ENCODE measurements at places on chromosomes 6 and 20.

DNA sequence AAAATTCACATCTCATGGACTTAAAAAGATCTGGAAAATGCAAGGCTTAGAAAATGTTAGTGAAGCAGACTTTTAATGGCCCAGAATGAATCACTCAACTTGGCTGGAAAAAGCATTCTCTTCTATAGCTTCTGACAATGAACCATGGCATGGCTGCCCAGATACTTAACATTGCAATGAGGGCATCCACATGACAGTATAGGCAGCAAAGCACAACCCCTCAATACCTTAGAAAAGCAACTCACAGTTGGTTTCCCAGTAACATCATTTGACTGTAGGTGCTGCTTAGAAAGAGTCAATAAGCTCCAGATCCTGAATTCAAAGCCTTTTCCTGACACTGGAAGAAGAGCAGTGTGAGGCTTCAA, 155.8 kb downstream of the EYA4 start:
- DNase-seq, result no peak

- no peak for DNase-seq
Observed at GRCh38 chr6:101266063-101266462, 127.4 kb upstream of the GRIK2 start.

DNA sequence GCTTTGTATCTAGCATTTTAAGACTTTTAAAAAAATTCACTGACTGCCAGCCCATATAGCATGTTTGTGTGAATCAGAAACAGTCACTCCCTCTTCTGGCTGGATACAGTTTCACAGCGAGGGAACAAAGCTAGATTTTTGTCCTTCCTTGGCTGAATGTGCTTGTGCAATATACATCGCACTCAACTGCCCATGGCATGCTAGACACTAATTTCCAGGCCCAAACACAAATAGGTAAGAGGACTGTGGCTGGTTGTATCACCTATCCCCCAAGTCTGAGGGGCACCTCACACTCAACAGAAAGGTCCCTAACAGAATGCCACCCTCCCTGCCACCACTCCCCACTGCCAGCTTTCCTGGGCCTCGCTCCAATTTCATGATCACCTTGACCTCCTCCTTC, 16.2 kb upstream of the BLCAP start:
- DNase-seq, result no peak

- DNase-seq, result no peak
Observed at GRCh38 chr6:14288910-14289309, 171.3 kb downstream of the CD83 start.

DNA sequence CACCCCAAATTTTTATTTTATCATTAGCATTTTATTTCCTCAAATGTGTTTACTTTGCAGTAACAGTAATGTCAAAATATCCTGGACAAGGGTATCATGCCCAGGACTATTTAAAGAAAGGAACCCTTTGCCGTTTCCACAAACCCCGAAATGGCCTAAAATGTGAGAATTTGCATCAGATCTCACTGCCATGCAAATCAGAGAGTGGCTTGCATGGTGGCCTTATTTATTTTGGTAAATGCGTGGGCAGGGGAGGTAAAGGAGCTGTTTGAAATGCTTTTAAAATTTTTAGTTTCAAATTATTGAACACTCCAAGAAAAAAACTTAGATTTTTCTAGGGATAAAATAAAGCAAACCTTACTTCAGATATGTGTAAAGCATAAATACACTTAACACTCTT, 43.8 kb downstream of the ADAT2 start:
- DNase-seq, result no peak

DNA sequence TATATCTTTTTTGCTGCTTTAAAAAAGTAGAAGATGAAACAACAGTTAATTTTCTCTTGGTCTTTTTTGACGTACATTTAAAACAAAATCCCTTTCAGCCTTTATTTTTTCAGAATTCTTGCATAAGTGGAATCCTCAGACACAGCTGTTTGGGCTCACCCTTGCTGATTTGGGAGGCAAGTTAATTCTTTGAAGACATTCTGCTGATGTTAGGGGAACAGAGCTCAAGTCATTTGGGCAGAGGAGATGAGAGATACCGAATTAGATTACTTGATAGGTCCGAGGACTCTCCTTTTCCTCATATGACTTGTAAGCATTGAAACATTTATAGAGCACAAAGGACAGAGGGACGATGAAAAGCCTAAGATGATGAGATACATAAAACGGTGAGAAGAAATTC, 567.9 kb upstream of the CITED2 start:
- no peak for DNase-seq

DNA sequence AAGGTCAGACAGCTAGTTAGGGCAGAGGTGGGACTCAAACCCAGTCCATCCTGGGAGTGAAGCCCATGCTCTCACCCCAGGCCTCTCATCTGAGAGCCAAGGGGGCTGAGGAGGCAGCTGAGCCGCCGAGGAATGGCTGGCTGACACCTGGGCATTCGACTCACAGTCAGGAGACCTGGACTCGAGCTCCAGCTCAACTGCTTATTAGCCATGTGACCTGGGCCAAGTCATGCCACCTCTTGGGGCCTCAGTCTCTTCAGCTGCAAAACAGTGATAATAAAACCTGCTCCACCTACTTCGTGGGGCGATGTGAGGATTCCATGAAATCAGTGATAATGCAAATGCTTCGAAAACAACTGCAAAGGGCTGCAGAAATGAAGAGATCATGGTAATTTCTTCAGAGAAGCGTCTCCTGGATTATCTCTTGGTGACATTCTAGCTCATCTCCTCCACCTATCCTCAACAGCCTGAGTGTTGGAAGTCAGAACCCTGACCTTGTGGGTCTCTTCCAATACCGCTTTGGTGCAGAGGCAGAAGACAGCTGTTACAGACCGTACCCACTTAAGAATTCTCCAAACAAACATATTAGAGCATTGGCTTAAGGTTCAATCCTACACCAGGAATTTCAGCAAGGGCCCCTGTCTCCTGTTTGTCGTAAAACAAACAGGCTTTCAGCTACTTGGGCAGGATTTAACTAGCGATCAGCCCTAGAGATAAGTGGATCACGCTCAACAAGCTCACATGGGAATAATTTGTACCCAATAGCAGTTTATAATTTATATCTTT, 60.0 kb upstream of the PIM1 start:
- no peak for DNase-seq

DNA sequence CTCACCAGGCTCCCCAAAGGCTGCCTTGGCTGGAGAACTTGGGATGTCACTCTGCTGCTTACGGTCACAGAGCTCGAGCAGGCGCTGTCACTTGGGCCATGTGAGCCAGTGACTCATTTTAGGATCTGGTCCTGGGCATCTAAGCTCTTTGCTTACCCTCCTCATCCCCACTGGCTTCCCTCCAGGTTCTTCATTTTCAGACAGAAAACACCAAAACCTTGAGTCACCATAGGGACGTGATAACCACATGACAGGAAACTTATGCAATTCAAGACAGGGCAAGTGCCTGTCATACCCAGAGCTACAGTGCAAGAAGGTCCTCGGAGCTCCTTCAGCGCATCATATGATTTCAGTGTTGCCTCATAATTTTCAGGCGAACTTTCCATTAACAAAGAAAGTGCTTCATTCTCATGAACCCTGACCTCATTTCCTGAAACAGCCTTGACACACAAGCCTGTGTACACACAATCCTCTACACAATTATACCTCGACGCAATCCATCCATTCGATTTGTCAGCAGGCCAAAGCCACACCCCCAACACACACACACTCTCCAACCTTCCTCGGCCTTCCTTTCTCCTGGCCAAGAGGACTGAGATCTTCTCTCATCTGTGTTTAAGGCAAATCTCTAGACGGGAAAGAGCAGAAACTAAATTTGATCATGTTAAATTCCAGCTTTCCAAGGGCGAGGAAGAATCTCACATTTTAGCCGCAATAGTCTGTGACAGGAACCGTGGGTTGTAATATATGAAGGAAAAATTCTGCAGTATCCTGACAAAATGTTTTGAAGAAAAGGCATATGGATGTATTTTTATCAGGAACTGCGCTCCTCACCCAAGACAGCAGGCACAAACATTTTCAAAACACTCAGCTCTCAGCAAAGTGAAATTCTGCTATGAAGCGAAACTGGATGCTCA, 25.3 kb downstream of the TBC1D7 start:
- peak; percentile 79 for DNase-seq

All from GM12864 (cell line).